ENCODE measurements at places on chromosomes 3 and 15. TPM values are rescaled to one million over a fixed set of nuclear protein-coding genes. Genes with fewer than 3 reads are reported as not detected.

The GOLGA8G gene
- not detected for total RNA-seq

The EFCAB12 gene
- not detected for total RNA-seq

GRCh38 chr3:195859061-195859845, 47.5 kb upstream of the MUC4 start:
- peak; percentile 56 for DNase-seq

- DNase-seq = no peak
Measured at GRCh38 chr3:148975696-148976095, 15.6 kb upstream of the GYG1 start.

DNA sequence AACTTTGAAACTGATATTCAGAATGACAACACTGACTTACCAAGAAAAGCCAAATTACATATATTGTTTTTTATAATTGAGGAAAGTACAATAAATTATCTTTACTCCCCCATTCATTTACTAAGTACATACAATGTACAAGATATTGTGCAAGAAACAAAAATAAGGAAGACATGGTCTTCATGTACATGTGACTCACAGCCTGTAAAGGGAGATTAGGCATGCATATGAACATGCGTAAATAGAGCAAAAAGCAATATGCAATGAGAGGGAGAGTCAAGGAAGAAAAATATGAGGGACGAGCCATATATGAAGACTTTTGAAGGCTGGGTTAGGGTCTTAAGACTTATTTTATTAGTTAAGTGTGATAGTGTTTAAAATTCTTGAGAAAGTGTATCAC, 258.4 kb downstream of the GBE1 start:
- DNase-seq = peak; percentile 17
